ENCODE measurements at places on chromosomes 16 and 17. TPM values are rescaled to one million over a fixed set of nuclear protein-coding genes. Genes with fewer than 3 reads are reported as not detected.

GRCh38 chr16:23296994-23297393 is 5.1 kb upstream of the SCNN1B start:
- DNase-seq = no peak

Gene PRAC1
- not detected for polyA plus RNA-seq

Gene ACSM2A
- 0.21 TPM for polyA plus RNA-seq

GRCh38 chr16:69917739-69918138 is 33.4 kb upstream of the CLEC18A start:
- DNase-seq = peak; percentile 76

DNA sequence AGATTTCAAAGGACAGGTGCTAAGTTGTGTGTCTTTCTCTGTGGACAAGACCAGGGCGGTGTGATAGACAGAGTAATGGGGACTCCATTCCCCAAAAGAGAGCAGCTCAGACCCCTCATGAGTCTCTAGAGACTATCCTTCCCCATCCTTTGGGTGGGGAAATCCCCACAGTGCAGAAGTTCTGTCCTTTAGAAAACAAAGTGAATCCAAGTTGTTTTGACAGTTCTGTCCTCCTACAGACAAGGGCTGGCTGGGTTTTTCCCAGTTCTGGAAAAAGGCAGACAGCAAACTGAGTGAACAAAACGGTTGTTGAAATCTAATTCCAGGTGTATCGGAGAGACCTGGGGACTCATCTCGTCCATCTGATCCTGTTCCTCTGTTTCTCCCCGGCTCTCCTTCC is 11.0 kb upstream of the HAS3 start:
- no peak for DNase-seq

DNA sequence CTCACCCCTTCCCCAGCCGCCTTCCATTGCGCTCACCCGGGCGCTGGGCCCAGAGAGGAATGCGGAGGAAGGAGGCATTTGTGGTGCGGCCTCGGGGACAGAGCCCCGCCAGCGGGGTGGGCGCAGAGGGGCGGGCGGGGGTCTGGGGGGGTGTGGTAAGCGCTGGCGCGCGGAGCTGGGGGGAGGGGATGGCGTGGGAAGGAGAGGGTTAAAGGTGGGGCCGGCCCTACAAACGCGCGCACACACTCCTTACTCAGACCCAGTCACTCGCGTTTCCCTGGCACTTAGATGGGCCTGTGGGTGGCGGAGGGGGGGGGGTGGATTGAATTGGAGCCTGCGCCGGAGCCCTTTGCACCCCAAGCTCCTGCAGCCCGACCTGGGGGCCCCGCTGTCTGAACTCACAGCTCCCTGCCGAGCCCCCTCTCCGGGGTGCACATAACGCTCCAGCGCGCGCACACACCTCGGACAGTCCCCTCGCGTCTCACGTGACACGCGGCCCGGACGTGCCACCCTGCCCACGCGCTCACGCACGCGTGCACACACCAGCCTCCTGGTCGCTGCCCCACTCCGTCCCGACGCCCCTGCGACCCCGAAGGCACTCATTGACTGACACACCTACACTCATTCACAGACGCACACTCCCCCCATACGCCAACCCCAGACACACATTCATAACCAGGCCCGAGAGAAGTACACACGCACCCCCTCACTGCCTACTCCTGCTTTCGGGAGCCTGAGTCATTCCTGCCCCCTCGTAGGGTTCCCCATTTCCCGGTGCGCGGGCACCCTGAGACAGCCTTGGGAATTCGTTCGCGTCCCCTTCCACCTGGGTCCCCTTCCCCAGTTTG is 844 bp downstream of the TBKBP1 start:
- DNase-seq = peak; percentile 77
